Posterior cingulate gyrus (tissue), 11 donors: ENCODE measurements at places on chromosomes 4 and X.
A peak's percentile ranks its signal among the peaks of the same experiment; 100 is the strongest.

- DNase-seq, result no peak
Observed at GRCh38 chr4:63315651-63316050, 1093.6 kb downstream of the TECRL start.

GRCh38 chrX:47148946-47149345 is 3.9 kb downstream of the RBM10 start:
- DNase-seq, result no peak

- DNase-seq, result no peak
Observed at GRCh38 chr4:178937130-178937529, 1494.9 kb upstream of the AGA start.

DNA sequence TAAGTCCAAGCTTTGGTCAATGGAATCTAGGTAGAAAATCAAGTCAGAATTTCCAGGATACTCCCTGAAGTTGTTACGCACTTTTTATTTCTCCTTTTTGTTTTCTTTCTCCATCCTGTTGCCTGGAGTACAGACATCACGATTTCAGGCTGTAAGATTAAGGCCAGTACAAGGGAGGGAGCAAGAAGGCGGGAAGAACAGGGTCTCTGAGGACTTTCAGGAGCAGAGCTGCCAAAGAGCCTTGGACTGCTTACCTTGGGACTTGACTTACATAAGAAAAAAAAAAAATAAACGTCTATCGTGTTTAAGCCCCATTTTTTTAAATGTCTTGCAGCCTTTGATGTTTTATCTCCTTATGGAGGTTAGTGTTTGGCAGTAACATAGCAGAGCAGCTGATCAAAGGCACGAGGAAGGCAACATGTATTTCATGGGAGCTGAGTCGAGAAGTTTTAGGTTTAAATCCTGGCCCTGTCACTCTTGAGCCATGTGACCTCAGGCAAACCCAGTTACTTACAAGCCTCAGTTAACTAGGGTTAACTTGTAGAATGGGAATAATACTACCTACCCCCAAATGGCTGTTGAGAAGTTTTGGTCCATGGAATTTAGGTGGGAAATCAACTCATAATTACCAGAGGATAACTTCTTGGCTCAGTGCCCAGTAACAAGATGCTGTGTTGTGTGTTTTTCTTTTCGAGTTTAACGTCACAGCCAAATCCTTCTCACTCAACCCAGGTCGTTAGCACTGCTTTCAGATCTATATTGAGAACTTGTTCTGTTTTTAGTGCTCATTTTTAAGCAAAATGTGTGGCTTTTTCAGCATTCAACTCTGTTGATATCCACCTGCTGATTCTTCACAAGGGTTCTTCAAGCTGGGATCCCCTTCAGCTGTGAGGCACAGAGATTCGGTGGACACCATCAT is 106.8 kb downstream of the CLNK start:
- no peak for DNase-seq

GRCh38 chrX:37383313-37383712 is 34.1 kb downstream of the PRRG1 start:
- no peak for DNase-seq

DNA sequence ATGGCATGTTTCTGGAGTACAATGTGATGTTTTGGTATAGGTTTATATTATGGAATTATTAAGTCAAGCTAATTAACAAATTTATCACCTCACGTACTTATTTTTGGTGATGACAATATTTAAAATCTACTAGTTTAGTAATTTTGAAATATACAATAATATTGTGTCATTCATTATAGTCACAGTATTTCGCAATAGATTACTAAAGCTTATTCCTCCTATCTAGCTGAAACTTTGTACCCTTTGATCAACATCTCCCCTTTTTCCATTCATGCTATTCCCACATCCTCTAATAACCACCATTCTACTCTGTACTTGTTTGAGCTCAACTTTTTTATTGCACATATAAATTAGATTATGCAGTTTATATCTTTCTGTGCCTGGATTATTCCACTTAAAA is 164.8 kb upstream of the SPANXN4 start:
- DNase-seq, result no peak

GRCh38 chr4:133839326-133839725 is 362.3 kb downstream of the PABPC4L start:
- DNase-seq, result no peak

DNA sequence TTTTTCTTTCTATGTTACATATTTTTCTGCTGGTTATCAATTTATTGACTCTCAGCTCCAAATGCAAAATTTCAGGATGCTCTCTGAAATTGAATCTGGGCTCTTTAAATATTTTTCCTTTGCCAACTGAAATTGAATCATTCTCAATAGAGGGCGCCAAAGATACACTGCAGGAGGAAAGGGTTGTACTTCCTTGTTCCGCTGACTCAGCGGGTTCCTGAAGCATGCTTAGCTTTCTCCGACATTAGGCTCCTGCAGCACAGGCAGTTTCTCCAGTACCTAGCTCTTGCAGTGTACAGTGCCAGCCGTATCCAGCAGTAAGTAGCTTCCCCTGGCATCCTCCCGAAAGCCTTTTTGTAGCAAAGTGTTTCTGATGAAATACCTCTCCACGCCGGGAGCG is 28.8 kb upstream of the CFAP47 start:
- DNase-seq, result no peak

GRCh38 chrX:136650811-136651210 is 2.9 kb downstream of the CD40LG start:
- no peak for DNase-seq

GRCh38 chr4:164383358-164384220 is 370.3 kb upstream of the SMIM31 start:
- peak; percentile 89 for DNase-seq

DNA sequence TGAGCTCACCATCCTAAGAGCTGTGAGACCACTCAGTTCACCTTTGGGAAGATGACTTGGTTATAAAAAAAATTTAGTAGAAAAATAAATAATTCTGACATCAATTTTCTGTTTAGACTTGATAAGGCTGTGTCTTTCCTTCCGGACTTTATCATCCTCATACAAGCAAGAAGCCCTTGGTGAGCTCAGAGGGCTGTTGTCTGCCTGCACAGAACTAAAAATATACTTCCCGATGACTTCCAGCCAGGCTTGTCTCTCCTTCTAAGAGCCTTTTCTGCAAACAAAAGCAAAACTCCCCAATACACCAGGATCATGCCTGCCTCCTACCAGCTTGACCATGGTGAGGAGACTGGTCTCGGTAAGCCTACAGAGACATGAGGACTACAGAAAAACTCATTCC is 58.3 kb upstream of the PHOX2B start:
- DNase-seq, result no peak

DNA sequence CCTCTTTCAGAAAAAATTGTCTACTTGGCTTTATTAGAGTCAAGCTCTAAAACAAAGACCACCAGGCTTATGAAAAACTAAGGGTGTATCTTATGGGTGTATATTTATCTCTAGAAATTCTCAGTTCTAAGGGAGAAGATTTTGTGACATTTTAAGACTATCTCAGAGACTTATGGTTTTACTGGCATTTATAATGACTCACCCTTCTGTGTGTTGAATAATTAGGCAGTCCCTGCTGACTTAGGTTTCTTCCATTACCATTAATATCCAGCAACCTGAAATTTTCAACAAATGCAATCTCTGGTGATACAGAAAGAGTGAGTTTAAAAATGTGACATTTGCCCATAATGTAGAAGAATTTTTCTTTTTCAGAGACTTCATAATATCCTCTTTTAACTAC is 1015.0 kb upstream of the AGA start:
- no peak for DNase-seq

GRCh38 chr4:149799546-149799945 is 16.1 kb downstream of the IQCM start:
- no peak for DNase-seq

DNA sequence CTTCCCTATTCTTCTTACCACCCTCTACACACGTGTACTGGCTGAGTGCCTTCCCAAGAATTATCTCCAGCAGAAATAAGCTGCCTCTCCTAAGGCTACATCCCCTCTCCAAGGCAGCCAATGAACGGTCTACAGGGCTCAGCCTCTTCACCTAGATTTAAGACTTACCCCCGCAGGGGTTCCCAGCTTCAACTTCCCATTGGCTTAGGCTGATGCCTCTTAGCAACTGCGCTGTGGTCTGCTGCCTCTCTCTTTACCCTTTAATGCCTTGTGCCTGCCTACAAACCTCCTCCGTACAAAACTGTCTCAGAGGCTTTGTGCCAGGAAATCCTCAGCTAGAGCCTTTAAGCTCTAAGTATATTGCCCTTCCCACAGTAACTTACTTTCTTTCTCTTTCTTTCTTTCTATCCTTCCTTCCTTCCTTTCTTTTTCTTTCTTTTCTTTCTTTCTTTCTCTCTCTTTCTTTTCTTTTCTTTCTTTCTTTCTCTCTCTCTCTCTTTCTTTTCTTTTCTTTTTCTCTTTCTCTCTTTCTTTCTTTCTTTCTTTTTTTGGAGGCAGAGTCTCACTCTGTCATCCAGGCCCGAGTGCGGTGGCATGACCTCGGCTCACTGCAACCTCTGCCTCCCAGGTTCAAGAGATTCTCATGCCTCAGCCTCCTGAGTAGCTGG is 15.1 kb upstream of the PIGA start:
- DNase-seq, result no peak

DNA sequence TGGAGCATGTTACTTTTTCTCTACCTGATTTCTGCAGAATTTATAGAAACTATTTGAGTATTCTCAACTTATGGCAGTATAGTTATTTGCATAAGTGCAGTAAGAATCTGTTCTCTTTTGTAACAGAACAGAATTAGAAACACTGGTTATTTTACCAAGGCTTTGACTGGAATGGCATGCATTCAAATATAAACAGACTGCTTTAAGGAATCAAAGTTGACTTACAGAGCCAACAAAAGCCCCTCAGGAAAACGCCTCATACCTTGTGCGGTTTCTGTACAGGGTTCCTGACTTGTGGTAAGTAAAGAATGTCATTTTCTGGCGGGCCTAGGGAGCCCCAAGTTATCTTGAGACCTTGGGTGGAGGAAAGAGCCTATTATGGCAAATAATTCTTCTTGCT is 97.1 kb downstream of the GPR143 start:
- no peak for DNase-seq

- peak; percentile 77 for DNase-seq
Observed at GRCh38 chr4:113145519-113146291, 96.3 kb downstream of the ANK2 start.

DNA sequence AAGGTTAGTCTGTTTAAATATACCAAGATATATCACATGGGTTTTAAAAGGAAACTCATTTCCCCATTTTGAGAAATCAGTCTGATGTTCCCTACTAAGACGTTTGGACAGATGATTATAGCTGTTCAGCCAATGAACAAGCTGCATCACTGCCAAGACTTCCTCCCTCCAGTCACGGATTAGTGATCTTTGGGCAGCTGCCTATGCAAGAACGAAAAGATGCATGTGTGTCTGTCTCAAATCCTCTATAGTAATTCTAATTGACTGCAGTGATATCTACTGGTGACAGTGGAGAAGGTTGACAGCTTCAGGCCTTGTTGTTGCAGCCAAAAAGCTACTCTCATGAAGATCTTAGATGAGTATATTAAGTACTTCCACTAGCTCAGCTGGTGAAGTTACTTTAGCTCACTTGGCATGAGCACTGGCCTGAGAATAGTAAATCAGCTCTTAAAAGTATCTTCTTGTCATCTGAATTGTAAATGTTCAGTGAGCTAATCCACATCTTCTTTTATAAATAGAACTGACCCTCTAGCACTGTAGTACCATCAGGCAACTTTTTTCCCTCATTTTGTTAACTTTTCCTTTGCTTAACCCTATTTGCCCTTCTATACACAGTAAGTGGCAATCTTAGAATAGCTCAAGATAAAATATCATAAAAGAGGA is 134.5 kb upstream of the PCDH10 start:
- no peak for DNase-seq
